ENCODE measurements at places on chromosomes 4 and X. TPM values are rescaled to one million over a fixed set of nuclear protein-coding genes. Genes with fewer than 3 reads are reported as not detected.

WDFY3 gene
- total RNA-seq: 19.2 TPM

CPE gene
- 0.29 TPM for total RNA-seq

DNA sequence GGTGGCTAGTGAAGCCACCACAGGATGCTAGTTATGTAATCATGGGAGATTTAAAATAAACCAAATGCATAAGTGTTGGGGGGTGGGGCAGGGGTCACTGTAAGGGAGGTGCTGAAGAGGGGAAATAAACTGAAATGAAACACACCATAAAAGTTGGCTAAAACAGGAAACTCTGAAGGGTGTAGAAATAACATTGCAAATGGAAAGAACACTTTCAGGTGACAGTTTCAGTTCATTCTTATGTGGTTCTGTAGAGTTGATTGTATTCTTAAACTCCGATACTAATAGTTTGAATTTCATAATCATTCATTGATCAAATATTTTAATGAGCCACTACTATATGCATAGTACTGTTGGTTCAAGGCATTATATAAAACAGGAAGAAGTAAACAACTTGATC lies 80.1 kb downstream of the HDAC8 start:
- no peak for DNase-seq

- no peak for DNase-seq
These were observed 31.5 kb downstream of the DCTD start for GRCh38 chr4:182885738-182886077.

KLHL4 gene
- total RNA-seq: 0.19 TPM

DNA sequence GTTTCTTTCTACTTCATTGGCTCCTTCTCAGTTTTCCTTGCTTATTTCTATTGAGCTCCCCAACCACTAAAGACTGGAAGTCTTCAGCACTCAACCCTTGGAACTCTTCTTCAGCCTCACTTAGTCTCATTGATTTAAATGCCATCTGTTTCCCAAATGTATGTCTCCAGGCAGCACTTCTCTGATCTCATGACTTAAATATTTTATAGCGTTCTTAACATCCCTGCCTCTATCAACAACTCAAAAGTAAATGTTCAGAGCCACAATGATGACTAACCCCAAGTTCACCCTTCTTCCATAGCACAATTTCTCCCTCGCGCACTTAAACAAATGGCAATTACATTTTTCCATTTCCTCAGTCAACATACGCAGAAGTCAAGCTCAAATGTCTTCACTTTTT lies 1393.3 kb downstream of the ARAP2 start:
- DNase-seq: no peak
